Dorsolateral prefrontal cortex (tissue), 122 donors: ENCODE measurements at places on chromosomes 13 and 19.

DNA sequence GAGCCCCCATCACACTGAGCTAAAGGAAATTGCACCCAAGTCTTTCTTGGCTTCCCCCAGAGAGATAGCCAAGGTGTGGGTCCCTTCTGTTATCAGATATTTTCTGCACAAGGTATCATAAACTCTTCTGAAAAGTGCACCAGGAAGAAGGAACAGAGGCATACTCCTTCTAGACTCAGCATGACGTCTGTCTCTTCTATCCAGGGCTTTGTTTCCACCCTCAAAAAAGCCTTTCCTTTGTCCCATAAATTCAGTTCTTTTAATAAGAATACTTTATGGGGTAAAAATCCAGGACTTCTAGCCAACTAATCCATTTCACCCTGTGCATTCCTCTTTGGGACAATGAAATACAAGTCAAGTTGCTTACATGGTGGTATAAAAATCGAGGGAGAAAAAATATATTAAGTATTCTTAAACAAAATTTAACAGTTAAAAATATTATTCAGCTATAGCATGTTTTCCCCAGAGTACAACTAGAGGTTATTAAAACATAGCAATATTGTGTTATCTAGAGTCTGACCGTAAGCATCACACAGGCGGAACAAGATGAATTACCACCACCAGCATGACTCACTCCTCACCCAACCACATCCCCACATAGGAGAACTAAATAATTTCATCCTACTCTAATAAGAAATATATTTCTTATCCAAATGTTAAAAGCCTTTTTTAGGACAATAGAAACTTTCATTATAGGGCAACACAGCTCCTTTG is 79.9 kb upstream of the GPC6 start:
- DNase-seq, result no peak

DNA sequence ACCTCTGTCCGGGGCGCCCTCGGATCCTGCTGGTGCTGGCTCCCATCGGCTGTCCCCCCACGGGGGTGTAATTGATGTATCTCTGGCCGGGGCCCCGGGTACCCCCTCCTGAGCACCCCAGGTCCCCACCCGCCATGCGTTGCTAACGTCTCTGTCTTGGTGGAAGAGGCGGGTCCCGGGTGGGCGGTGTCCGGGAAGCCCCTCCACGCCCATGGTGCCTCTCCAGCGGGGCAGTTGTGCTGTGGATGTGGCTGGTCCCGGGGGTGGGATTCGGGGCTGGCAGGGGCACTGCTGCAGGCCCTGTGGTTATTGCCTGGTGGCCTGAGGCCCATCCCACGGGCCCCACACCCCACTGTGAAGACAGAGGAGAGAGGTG is 4.9 kb downstream of the DIRAS1 start:
- no peak for DNase-seq

DNA sequence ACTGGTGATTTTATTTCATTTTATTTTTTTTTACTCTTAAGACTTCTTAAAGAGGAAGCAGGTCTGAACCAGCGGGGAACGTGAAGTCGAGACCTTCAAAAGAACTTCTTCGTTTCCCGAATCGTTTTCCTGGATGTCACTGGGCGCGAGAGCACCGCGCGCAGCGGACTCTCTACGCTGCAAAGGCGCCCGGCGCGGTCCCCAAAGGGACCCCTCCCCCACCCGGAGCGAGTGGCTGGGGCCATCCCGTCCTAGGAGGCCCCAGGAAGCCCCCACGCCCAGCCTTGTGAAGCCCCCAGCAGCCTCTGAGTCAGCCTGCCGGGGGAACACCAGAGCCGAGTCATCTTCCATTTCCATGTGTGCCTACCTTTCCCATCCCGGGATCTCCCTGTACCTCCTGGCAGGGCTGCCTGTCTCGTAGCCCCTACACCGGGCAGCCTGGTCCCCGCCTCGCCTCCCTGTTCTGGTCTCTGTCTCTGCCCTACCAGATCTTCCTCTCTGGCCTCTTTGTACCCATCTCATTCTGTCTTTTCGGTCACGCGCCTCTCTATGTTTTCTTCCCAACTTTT is 608 bp downstream of the CD70 start:
- DNase-seq, result no peak

DNA sequence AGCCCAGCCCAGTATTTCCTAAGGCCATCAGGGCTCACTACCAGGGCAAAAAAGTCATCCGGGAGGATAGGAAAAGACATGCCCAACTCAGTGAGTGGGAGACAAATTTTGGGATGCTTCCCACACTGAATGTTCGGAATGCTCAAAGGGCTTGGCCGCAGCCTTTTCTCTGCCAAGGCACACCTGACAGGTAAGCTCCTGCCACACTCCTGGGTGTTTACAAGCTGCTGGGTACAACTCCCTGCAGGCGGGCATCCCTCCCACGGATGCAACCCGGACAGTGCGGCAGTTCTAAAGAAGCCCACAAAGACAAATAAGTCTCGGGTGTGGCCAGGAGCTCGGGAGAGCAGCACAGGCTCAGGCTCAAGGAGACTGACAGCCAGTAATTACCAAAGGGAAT is 28.1 kb downstream of the SLC7A1 start:
- DNase-seq, result no peak

DNA sequence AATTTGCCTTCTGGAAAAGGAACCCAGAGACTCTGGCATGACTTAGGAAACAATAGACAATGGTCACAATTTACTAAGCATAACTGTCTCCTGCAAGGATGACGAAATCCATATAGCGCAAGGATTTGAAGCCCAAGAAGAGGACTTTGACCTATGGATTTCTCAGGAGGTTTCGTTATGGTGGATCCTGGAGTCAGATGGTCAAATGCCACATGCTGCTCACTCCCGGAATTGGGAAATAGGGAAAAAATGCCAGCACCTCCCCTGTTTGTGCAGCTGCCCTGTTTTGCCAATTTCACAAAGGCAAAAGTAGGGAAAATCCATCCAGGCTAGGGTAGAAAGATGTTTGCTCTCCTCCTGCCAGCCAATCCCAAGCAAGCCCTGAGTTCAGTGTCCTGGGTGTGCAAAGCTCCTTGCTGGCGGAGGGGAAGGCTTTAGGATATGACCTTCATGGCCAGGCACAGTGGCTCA is 23.4 kb downstream of the RDH8 start:
- DNase-seq, result no peak

DNA sequence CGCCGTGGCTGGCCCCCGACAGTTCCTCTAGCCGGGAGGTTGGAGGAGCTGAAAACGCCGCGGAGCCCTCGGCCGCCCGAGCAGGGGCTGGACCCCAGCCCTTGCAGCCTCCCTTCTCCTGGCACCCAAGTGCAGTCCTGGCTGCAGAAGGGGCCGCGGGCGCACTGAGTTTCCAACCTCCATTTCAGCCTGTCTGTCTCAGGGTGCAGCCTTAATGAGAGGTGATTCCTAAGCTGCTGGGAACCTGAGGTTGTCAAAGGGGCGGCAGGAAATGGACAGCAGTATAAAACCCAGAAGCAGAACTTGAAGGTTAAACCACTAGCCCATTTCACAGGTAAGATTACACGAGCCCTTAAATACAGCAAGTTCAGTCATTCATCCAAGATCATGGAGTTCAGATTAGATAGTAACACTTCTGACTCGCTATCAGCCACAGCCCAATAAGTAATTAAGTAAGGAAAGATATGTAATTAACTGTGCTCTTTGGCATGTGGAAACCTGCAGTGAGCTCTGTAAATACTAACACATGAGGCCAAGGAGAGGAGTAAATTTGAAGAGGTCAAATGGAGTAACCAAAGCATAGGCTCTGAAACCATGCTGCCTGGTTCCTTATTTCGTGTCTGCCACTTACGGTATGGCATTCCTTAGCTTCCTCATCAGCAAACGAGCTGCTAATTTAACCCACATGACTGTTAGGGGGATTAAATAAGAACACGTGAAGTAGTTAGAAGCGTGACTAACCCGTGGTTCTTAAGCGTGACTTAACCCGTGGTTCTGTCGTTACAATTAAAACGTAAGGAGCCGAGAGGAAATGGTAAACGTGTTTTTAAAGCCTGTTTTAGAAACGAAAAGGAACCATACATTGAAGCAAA is 686 bp downstream of the SETDB2 start:
- no peak for DNase-seq
